Neural crest cell (in vitro differentiated cells): ENCODE measurements at places on chromosomes 2 and 18. TPM values are rescaled to one million over a fixed set of nuclear protein-coding genes. Genes with fewer than 3 reads are reported as not detected.

The MYO1B gene
- total RNA-seq, result 107 and 116 TPM in 2 replicates

The DYNAP gene
- not detected in 2 replicates for total RNA-seq

The DCDC2C gene
- total RNA-seq, result not detected in 2 replicates

The SLC23A3 gene
- 0.34 and 1.5 TPM in 2 replicates for total RNA-seq

The TUBB8B gene
- not detected in 2 replicates for total RNA-seq

The DLGAP1 gene
- 11.5 and 11.7 TPM in 2 replicates for total RNA-seq

The LIMS1 gene
- 25.8 and 30.9 TPM in 2 replicates for total RNA-seq

The HOXD9 gene
- not detected in 2 replicates for total RNA-seq

The HTRA2 gene
- 44.7 and 45.4 TPM in 2 replicates for total RNA-seq

The C2orf66 gene
- total RNA-seq, result 0.23 TPM in 1 of 2 replicates, not detected in the other

The FAM124B gene
- not detected in 2 replicates for total RNA-seq

The NT5C1B gene
- total RNA-seq, result not detected in 2 replicates

The CRYBA2 gene
- total RNA-seq, result not detected in 2 replicates

The CYP1B1 gene
- total RNA-seq, result 16.4 and 17.5 TPM in 2 replicates

The ASB18 gene
- not detected in 2 replicates for total RNA-seq

The IL36A gene
- not detected in 2 replicates for total RNA-seq

The NAT8 gene
- not detected in 2 replicates for total RNA-seq

The CETN1 gene
- not detected in 2 replicates for total RNA-seq

The INO80C gene
- total RNA-seq, result 33.8 and 34.4 TPM in 2 replicates

The SLC9A4 gene
- not detected in 2 replicates for total RNA-seq

The KCNIP3 gene
- total RNA-seq, result 2.9 and 4.1 TPM in 2 replicates

The HOXD1 gene
- not detected in 2 replicates for total RNA-seq

The CENPA gene
- total RNA-seq, result 34.5 and 35.1 TPM in 2 replicates

The LGALSL gene
- 29.1 and 31.1 TPM in 2 replicates for total RNA-seq

The ANKRD30B gene
- not detected in 2 replicates for total RNA-seq

The IL36G gene
- total RNA-seq, result not detected in 2 replicates

The EFHD1 gene
- total RNA-seq, result 4.1 and 4.7 TPM in 2 replicates

The CFLAR gene
- 14.4 and 16.7 TPM in 2 replicates for total RNA-seq
